ENCODE measurements at places on chromosomes 6 and 20.

GRCh38 chr20:53309515-53309914 is 284.1 kb downstream of the ZNF217 start:
- no peak for DNase-seq

DNA sequence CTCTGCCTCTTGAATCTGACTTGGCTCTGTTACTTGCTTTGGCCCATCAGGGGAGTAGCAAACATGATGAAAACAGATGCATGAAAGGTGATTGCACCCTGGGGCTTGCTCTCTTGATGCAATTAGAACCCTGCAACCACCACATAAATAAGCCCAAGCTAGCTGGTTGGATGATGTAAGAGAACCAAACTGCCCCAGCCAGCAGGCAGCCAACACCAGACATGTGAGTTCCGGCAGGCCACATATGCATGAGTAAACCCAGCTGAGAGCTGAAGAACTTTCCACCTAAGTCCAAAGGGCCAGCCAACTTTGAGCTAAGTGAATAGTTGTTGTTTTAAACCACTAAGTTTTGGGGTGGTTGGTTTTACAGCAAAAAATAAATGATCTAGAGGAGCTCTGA is 268.4 kb downstream of the FARS2 start:
- no peak for DNase-seq

DNA sequence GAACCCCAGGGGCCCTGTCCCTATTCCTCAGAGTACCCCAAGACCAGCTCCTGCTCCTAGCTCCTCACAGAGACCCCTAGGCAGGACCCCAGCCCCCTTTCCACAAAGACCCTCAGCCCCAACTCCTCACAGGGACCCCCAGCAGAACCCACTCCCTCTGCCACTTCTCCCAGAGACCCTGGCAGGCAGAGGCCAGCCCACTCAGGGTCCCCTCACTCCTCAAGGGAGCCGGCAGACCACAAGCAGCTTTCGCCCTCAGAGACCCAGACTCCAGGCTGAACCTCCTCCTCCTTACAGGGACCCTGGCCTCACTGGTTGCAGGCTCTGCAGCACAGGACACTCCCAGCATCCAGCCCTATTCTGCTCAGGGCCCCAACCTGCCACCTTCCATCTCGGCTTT is 575 bp downstream of the SLC44A4 start:
- DNase-seq: no peak

GRCh38 chr6:28211840-28212509 is 13.1 kb upstream of the ZSCAN9 start:
- no peak for DNase-seq

- DNase-seq: no peak
Measured at GRCh38 chr6:160063771-160064413, 57.7 kb upstream of the SLC22A1 start.

DNA sequence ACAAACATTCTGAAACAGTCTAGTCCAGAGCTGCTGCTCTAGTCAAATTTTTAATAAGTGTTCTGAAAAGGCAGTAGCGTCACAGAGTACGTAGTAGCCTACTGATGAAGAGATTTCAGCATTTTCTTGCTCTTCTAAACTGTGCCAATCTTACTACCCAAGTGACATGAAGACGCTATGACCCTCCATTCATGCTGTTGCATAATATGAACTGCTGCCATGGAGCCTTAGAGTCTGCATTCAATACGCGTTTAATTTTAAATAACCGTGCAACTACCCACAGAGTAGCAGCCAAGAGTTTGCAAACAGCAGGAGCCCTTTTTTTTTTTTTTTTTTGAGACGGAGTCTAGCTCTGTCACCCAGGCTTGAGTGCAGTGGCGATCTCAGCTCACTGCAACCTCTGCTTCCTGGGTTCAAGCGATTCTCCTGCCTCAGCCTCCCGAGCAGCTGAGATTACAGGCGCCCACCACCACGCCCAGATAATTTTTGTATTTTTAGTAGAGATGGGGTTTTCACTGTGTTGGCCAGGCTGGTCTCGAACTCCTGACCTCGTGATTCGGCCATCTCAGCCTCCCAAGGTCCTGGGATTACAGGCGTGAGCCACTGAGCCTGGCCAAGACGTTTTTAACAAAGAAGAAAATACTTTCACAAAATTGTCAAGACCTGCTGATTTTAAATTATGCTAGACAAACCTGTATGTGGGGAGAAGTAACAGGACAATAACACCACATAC is 44.3 kb downstream of the EZR start:
- DNase-seq: no peak

- DNase-seq: no peak
Measured at GRCh38 chr6:34020807-34021553, 124.9 kb downstream of the GRM4 start.

GRCh38 chr20:5913166-5913565 is 37.2 kb downstream of the TRMT6 start:
- DNase-seq: no peak

DNA sequence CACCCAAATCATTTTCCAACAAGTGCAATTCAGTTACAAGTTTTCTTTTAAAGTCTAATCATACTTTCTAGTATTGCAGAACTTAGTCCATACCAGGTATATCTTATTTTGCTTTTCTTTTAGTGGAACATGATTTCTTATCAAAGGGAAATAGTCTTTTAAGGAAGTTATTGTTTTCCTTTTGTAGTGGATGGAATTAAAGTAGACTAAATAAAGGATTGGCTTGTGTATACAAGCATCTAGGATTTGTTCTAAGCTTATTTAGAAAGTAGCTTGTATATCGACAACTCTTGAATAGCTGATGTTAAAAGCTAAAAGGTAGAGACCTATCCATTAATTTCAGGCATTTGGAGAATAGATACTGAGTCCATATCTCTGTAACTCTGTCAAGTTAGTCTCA is 14.8 kb downstream of the DCBLD1 start:
- no peak for DNase-seq

- no peak for DNase-seq
Measured at GRCh38 chr6:93248631-93249030, 170.7 kb downstream of the EPHA7 start.

GRCh38 chr20:46308258-46309157 is at the start of gene CDH22:
Gene CDH22 (minus strand): TSS chr20:46308498. CDS start chr20:46251294, 57,204 bp downstream.
- DNase-seq: peak; percentile 64

DNA sequence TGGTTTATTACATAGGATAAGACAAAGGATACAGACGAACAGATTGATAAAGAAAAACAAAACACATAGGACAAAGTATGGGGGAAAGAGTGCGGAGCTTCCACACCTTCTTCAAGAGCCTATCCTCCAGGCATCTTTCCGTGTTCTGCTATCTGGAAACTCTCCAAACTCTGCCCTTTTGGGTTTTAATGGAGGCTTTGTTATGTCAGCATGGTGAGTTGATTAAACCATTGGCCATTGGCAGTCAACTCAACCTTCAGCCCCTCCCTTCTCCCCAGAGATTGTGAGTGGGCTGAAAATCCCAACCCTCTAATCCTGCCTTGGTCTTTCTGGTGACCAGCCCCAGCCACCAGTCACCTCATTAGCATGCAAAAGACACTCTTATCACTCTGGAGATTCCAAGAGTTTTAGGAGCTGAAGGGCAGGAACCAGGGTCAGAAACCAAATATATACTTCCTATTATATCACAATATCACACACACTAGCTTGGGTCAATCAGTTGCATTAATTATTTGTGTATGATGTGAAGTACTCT is 23.8 kb downstream of the HLA-DOB start:
- no peak for DNase-seq

- no peak for DNase-seq
Measured at GRCh38 chr6:148693882-148694484, 52.8 kb upstream of the UST start.

DNA sequence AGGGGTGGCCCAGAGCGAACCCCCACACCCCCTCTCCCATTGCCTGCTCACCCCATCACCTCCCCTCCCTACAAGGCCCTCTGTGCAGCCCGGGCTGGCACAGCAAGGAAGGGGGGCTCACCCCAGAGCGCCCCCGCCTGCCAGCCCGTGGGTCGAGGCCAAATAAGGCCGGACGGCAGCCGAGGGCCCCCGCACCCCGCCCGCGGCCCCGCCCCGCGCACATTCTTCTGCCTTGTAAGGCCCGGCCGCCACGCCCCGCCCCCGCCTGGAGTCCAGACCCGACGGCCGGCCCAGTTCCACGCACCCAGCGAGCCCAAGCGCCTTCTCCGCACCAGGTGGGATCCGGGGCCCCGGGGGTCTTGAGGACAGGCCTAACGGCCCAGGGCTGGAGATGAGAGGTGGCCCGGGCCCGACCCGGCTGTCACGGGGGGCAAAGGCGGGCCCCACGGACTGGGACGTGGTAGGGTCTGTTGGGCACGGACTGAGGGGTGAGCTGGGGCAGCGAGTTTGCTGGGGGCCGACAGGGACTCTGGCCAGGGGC is at the start of gene MYL9:
Gene MYL9 (plus strand): TSS at position 293 of the 541 bp plus-strand sequence. CDS start 3,366 bp downstream, outside the sequence.
- DNase-seq: no peak

DNA sequence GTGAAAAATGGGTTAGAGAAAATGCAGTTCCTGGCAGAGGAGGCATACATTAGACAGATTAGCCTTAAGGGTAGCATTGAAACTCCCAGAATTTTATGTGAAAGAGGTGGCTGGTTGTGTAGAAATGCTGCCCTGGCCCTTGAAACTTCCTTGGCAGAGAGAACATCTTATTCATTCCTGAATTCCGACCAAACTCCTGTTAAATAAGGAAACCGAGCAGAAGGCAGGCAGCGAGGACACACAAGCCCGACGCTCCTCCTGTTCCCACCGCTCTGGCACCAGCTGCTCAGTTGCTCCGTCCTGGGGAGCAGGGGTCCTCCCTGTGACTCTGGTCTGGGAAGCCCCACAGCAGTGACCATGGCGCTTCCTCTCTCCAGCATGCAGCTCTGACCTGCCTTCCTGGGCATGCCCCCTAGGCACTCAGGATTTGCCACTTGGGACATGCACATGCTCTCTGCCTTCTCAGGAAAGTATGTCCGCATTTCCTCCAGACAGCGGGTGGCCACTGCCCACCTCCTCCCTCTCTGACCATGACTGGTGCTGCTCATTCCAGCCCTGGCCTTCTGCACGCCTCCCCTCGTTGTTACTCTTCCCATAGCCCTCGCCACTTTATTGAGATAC is 35.2 kb upstream of the CLDN20 start:
- DNase-seq: no peak

DNA sequence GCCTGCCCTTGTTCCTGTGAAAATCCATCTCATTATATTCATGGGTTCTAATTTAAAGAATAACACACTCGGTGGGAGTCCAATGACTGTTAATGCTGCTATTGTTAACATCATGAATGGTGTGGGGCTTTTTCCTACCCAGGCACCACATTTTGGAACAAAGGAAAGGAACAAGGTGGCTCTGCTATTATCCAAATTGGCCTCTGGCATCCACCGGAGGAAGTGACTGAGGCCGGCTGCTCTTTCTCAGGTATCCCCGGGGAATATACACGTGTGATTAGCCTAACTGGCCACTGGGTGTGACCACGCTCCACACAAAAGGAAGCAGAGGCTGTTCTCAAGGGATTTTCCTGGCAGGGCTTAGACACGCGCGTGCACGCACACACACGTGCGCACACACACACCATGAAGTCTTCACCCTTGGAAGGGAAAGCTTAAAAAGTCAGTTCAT is 601.2 kb upstream of the ARID1B start:
- peak; percentile 66 for DNase-seq

GRCh38 chr20:53513489-53514298 is 79.9 kb downstream of the ZNF217 start:
- DNase-seq: no peak

DNA sequence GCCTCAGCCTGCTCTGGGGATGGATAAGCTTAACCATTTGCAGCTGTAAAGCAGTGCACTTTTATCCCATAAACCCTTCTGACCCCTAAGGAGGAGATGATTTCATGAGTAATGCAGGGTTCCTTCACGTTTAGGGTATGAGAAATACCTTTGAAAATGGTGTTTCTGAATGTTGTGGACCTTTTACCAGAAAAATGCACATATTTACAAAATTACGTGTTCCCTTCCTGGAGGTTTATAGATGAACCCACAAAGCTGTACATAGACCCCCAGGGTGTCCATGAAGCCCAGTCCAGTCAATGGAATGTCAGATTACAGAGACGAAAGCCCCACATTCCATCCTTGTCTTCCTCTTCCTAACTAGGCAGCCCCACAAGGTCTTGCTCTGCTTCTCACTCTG is 78.6 kb upstream of the INSM1 start:
- no peak for DNase-seq

GRCh38 chr6:119542037-119542436 is 192.5 kb upstream of the MAN1A1 start:
- DNase-seq: peak; percentile 45

DNA sequence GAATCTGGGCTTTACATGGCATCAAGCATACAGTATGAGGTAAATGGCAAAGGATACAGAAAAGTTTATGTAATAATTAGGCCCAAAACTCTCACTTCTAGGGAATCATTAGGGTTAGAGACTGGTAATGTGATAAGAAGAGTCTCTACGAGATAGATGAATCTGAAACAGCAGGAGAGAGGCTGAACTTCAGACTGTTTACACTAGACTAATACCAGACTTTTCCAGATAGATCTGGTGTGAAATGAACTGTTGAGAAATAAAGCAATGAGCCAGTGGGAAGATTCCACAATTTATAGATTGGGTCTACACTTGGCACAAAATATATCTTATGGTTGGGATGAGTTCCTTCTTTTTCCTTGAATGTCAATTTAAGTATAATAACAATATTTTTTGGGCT is 134.3 kb downstream of the MAN1A1 start:
- no peak for DNase-seq

GRCh38 chr6:84065693-84066290 is 32.2 kb downstream of the MRAP2 start:
- DNase-seq: no peak

- no peak for DNase-seq
Measured at GRCh38 chr20:1417273-1417672, 24.4 kb upstream of the FKBP1A start.

DNA sequence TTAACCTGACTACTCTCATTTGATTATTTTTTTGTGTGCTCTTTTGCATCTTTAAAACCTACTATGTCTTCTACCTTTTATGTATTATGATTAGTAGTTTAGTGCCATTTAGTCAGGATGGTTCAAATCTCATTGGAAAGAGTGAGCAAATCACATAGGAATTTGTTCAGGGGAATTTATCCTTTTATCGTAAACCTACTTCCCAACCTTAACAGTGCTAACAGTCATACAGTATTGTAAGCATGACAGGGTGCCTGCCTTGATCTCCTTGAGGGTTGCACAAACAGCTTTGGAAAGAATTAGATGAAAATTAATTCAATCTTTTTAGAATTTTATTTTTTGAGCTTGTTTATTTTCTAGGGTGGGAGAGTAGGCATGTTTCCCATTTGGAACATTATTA is 18.3 kb downstream of the RNF8 start:
- DNase-seq: no peak

GRCh38 chr20:4195499-4195898 is 180.1 kb upstream of the RNF24 start:
- peak; percentile 28 for DNase-seq

DNA sequence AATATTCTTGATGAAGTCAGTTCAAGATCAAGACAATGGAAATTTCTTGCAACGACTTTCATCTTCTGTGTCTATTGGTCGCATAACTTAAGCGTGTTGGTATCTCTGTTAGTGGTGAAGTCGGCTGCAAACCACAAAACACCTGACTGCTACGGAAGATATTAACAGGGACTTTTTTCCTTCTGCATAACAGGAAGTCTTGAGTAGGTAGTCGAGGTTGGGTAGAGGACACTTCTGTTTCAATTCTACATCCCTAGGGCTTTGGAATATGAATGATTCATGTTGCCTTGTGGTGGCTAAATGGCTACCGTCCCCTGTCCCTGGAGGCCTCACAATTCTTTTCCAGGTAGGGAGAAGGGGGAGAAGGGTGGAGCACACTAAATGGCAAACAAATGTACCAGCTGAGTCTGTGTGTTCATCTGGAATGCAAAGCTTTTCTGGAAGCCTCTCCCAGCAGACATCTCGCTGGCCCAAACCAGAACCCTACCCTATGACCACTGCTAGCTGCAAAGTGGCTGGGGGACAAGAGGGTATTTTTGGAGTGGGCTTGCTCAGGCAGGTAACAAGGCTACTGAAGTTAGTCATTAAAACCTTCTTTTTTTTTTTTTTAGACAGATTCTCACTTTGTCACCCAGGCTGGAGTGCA is 34.6 kb upstream of the NKX2-2 start:
- DNase-seq: no peak

All from SK-N-DZ (cell line).